ENCODE measurements at places on chromosomes 7 and 10.
A peak's percentile ranks its signal among the peaks of the same experiment; 100 is the strongest.

DNA sequence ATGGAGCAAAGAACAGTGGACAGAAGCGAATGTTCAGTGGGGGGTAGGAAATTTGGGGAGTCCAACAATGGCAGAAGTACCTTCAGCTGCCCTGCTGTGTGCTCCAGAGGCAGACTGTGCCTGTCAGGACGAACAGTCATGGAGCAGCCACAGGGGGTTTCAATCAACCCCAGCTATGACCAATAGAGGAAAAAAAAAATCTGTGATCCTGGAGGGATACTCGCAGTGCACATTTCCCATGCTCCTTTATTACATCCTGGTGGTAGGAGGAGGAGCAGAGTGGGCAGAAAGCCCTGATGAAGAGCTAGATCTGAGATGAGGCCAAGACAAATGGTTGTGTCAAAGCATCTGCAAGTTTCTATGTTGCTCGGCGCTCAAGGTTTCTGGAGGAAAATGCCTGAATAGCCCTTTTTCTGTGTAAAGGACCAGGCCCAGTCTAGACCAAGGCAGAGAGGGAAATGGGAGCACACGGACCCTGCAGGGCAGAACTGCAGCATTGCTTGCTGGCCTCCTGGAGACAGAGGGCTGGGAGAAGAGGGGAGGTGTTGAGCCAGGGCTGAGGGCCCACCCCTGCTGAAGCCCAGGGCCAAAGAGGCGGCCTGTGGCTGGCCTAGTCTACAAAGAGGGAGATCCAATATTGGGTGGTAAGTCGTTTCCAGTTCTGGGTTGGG, 201.5 kb downstream of the GRID1 start:
- no peak for DNase-seq

DNA sequence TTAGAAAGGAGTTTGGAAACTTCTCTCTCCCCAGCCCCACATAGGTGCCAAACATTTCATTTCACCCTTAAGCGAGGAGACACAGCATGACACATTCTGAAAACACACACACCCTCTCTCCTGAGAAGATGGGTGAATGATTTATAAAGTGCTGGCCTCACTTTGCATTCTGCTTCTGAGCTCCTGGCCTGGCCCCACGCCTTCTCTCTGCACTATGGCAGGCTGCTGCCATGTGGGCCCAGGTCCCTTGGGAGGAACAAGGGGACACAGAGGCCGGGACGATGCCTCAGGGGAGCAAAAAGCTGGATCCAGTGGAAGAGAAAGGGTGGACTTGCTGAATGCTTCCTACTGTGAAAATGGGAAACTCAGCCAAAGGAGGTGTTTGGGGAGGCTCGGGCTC, 56.0 kb downstream of the CPXM2 start:
- no peak for DNase-seq

DNA sequence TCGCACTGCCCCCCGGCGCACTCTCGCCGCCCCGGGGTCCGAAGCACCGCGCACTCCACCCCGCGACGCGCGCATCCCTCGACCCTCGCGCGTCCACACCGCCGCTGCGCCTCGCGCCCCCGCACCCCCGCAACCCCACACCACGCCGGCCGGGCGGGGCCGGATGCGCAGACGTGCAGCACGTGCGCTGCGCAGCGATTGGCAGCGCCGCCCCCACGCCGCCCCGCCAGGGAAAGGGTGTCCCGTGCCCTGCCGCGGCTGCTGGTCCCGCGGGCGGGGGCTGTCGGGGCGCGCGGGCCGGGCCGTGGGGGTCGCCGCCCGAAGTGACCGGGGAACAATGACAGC, 53.7 kb upstream of the KDM7A start:
- peak; percentile 53 for DNase-seq

DNA sequence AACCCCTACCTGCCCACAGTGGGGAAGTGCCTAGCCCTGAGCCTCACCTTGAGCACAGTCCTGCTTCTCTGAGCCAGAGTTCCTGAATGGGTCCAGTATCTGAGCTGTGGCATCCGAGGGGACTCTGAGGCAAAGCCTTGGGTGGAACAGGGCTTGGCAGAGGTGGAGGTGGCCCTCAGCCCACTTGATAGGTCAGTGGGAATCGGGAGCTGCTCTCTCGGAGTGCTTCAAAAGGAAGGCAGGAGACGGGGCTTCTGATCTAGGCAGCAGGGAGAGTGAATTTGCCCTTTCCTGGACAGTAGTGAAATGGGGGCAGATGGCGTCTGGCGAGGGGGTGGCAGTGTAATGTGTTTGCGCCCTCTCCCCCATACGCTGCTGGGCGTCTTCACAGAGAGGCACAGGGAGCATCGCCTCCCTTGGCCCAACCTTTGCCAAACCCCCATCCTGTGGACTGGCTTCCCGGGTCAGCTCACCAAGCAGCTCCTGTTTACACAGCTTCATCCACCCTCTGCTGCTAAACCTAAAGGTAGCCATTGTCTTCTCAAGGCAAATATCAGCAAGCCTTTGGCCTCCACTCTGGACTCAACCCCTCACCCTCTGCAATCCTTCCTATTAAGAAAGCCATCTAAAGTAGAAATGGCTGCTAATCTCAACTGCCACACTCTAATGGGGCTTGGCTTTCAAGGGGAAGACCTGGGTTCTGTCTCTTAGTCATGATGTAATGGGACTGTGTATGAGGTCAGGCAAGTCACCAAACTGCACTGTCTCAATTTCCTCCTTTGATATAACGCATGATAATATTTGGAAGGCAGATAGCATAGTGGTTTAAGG, 21.1 kb upstream of the VDAC2 start:
- DNase-seq = no peak

- peak; percentile 13 for DNase-seq
Observed at GRCh38 chr7:158655931-158656441, 48.6 kb downstream of the NCAPG2 start.

GRCh38 chr10:79192677-79193003, 123.9 kb downstream of the ZMIZ1 start:
- DNase-seq = no peak

GRCh38 chr10:129078346-129078745, 388.7 kb upstream of the MGMT start:
- DNase-seq = no peak
